Mammary epithelial cell (primary cell): ENCODE measurements at places on chromosomes 1 and 21. TPM values are rescaled to one million over a fixed set of nuclear protein-coding genes. Genes with fewer than 3 reads are reported as not detected.

The LIN28A gene
- not detected for total RNA-seq

The RGS7 gene
- not detected for total RNA-seq

The EDN2 gene
- total RNA-seq: 1.3 TPM

The REG4 gene
- total RNA-seq: not detected in 2 replicates

The TMPRSS15 gene
- total RNA-seq: not detected in 2 replicates

The TSSK3 gene
- total RNA-seq: 1.2 and 1.6 TPM in 2 replicates

The ADGRL4 gene
- total RNA-seq: not detected in 2 replicates

The UBE2U gene
- not detected in 2 replicates for total RNA-seq

The PPFIA4 gene
- total RNA-seq: 8.3 TPM

The CLK2 gene
- 38.5 and 41.5 TPM in 2 replicates for total RNA-seq
